Stimulated activated CD4-positive, alpha-beta T cell treated with anti-CD3 and anti-CD28 coated beads, TNF-alpha, amount 100 ng/mL, for 1 hour (primary cell): ENCODE measurements at places on chromosomes 2 and 18.

DNA sequence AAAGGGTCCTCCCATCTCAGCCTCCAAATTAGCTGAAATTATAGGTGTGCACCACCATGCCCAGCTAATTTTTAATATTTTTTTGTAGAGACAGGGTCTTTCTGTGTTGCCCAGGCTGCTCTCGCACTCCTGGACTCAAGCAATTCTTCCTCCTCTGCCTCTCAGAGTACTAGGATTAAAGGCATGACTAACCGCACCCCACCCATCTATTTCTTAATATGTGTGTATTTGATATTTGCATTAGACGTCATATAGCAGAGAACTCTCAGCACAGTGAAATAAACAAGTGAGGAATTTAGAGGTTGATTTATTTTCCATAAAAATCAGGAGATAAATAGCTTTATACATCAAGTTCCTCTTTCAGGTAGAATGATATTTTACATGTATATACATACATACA lies 213.5 kb downstream of the FSIP2 start:
- DNase-seq, result no peak

DNA sequence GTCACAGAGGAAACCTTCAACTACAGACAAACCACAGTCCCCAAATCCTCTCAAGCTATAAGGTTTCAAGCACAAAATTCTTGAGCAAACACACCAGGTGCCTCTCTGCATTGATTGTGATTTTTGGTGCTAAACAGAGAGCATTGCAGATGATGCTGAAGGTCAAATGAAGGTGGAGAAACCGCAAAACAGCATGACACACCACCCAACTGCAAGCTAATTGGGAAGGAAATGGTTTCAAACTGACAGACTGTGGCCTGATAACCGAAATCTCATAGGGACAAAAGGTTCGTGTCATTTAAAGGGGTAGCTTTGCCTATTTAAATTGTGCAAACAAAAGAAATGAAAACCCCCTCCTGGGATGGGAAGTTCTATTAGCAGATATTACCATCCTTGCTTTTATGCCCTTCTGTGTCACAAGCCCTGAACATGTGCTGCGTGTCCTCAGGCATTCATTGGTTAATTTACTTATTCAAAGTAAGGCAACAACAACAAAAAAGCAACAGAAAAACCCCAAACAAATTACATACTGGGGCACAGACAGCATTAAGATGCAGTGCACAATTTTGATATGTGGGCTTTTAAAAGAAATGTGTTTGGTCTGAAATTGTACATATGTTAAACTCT lies 154.9 kb downstream of the AQP4 start:
- DNase-seq, result no peak

- DNase-seq, result peak; percentile 72
These were observed 96.0 kb upstream of the TTC39C start for GRCh38 chr18:23918395-23919032.

DNA sequence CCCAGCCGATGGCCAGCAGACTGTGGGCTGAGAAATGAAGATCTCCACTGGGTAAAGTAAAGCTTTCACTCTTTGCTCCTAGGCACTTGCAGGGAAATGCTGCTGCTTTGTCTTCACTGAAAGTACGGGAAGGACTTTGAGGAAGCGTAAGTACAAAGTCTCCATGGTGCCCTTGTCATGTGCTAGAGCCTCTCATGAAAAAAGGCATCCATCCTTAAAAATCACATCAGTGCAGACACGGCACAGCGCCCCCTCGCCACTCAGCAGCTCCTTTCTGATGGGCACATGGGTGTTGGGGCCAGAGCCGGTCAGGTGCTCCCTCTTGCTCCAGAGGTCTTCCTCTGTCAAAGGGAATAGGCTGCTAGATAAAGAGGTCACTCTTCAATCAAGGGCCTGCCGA lies 109.0 kb upstream of the STPG4 start:
- no peak for DNase-seq

- no peak for DNase-seq
These were observed 384.3 kb upstream of the LYPD1 start for GRCh38 chr2:133054297-133054696.

DNA sequence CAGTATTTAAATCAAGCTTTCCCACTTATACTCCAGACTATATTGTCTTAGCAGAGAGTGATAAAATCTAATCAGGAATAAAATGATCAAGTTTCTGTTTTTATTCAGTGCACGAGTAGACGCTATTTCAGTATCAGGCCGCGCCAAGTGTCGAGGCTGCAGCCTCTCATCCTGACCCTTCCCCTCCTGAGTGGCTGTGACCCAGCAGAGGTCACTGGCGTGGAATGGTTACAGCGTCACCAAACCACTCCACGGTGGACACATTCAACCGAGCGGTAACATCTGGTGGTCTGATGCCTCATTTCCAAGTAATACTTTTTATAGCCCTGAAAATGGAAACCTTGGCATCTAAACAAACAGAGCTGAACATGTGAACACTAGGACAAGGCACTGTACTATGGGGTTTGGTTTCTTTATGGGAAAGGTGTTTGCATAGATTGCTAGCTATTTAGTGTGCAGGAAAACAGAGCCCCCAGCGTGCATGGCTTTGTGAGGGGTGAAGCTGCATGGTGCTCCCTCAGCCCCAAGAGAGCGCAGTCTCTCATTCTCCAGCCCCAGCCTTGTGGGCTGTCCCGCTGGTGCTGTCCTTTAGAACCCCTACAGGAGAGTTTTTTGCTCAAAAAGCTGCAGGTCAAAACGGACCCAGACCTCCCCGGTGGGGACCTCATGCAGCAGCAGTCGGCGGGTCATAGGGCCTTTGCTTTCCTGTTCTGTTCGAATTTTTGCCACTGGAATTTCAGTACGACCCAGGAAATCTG lies 28.4 kb downstream of the FAM228A start:
- DNase-seq, result no peak

DNA sequence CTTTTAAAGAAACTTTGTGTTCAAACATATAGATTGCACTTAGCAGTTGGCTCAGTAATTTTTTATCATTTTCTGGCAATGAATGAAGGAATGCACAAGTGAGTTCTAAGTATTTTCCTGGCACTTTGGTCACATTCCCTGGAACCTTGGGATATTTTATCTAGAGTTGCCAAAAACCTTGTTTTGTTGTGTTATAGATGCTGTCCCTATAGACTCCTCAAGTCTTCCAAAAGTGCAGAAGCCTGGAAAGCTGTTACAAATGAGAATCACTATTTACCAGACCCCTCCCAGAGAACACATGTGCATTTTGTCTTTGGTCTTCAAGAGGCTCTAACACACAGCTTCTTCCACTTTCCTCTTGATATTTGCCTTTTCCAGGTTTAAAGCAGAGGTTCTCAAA lies 108.3 kb downstream of the RND3 start:
- no peak for DNase-seq

- DNase-seq, result no peak
These were observed 34.1 kb downstream of the ZNF407 start for GRCh38 chr18:74631623-74632350.

GRCh38 chr18:55416791-55417190 lies 171.2 kb downstream of the TCF4 start:
- no peak for DNase-seq

DNA sequence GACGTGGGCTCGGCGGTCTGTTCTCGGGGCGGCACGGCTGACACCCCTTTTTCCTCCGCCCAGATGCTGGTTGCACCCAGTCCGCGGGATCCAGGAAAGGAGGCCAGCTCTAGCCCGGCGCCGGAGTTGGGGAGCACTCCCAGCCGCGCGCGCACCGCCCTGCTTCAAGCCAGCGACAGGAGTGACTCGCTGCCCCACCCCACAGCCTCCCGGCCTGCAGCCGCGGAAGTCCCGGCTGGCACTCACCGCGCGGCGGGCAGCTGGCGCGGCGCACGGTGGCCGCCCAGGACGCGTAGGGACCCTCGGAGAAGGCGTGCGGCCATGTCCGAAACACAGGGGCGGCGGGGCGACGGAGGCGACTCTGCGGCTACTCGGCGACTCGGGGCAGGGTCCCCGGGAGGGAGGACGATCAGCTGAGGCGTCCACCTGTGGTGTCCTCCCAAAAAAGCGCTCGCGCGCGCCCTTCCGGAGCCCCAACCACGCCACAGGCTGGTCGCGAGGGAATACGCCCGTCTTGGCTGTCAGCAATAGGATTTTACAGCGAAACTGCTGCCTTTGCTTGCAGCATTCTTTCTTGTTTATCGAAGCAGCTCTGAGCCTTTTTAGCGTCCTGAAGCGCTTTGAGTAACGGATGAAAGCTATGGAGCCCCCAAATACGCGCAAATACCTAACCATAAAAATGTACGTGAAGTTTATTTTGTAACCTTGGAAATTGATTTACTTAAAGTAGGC lies at the start of gene ACADL:
TSS of gene ACADL (minus strand) at position 507 of the 732 bp plus-strand sequence. CDS start at position 323, 184 bp downstream.
- no peak for DNase-seq

GRCh38 chr2:165057931-165058330 lies 102.6 kb upstream of the SLC38A11 start:
- DNase-seq, result no peak

DNA sequence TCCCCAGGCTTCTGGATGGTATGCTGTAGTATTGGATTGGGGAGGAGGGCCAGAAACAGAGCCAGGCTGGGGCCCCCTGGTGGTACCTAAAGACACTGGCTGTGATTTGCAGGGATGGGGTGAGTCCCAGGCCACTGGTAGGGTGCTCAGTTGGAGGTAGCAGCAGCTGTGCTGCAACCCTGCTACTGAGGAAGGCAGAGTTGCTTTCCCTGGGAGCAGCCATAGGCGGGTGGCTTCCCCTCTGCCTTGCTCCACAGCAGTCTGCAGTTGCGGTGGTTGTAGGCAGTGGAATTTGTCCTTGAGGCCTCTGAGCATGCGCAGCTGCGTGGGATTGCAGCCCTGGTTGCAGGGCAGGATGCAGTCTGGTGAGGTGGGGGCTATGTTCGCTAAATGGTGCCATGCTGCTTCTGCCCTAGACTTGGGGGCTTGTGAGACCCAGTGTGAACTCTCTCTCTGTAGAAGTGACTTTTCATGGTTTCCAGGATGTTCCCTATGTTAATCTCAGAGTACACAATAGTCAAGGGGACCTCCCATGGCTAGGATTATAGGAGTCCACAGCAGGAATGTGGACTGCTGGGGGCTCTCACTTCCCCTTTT lies 443.5 kb downstream of the XIRP2 start:
- no peak for DNase-seq

DNA sequence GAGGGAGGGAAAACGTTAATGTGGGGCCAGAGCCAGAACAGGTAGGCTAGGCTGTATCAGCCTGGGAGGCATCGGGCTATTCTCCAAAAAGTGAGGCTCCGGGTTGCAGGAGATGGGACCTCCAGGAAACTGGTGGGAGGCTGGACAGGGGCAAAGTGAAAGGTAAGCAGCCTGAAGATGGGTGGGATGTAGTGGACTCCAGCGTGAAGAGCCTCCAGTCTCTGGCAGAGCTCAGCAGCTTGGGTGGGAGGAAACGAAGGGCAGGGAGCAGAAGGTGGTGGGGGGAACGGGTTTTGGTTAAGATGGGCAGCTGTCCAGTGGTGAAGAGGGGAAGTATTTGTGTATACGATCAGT lies 3.1 kb upstream of the EMX1 start:
- no peak for DNase-seq

DNA sequence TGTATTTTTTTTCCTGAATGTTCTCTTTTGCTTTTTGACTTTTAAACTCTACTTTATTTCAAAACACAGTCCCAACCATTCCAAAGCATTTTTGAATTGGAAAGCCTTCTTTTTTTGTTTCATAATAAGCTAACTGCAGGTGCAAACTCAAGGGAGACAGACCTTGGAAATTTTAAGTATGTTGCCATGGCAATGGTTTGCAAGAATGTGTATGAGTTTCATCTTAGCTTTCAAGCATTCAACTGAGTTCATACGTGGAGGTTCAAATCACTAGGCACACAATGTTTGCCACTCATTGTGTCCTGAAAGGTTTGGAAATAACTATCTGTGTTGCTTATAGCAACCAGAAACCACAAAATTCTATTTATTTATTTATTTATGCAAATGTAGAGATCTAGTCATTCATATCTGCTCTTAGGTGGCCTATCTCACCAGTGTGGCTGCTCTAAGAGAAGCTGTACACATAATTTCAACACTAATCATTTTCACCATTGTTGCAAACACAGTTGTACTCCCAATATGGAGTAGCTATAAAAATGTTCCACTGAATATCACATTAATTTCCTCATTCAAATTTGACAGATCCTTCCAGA lies 805.7 kb upstream of the FSHR start:
- DNase-seq, result no peak

GRCh38 chr2:118051826-118052358 lies 36.4 kb upstream of the INSIG2 start:
- no peak for DNase-seq

GRCh38 chr2:69740502-69740951 lies 1.4 kb upstream of the ANXA4 start:
- DNase-seq, result no peak

DNA sequence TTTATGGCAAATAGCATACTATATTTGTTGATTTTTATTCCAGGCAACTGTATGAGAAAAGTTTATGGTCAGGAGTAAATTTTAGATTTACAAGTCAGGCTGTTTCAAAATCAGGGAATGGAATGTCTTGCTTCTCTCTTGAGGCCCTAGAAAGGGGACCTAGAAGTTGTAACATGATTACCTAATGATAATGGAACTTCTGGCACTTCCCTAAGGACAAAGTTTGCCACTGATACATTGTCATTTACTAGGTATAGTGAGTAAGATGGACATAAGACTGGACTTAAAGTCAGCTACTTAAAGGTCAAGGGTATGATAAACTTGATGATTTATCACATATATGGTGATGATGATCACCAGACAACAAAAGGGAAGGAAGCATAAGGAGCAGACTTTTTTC lies 103.3 kb upstream of the VRK2 start:
- no peak for DNase-seq

- no peak for DNase-seq
These were observed 7.3 kb downstream of the PXDN start for GRCh38 chr2:1736997-1737480.

DNA sequence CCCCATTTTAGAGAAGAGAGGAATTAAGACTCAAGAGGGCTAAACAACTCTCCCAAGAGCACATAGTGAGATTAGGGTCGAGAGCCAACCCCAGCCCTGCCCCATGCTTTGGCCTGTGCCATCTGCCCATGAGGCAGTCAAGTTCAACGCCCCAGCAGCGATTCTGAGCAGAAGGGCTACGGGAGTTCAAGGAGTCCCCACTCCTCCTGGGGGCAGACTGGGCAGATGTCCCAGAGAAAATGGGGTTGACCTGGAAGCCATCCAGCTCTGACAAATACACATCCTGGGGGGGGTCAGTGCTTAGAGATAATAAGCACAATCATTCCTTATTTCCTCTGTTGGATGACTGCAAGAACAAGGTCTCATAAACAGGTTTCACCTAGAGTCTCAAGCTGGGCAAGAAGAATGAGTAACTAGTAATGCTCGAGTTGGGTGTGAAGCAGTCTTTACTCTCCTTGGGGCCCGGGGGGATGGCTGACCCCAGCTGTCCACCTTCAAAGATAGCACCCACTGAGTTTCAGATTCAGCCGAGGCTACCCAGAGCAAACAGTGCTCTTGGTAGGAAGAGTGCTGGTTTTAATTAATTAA lies 716.4 kb downstream of the RNF144A start:
- no peak for DNase-seq

DNA sequence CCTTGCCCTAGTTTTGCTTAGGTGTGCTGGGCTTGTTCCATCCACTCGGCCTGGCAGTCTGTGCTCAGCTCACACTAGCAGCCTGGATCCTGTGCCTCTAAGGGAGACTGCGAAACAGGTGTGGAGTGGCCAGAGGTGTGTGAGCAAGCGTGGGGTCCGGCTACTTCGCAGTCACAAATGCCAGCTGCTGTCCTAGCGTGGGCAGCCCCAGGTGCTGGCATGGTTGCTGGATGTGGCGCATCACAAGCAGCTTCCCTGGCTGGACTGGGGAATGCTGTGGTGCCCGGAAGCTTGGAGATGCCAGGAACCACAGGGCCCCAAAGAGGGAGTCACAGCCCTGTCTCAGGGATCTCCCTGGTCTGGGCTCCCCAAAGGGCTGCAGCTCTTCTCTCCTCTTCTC lies 119.0 kb upstream of the TMEFF2 start:
- no peak for DNase-seq
